NCI-H526 treated with DMSO at 0.1 percent for 48 hours (cell line): ENCODE measurements at places on chromosomes 6 and 20.

- DNase-seq: no peak
Measured at GRCh38 chr6:141451181-141451510, 681.6 kb upstream of the GJE1 start.

DNA sequence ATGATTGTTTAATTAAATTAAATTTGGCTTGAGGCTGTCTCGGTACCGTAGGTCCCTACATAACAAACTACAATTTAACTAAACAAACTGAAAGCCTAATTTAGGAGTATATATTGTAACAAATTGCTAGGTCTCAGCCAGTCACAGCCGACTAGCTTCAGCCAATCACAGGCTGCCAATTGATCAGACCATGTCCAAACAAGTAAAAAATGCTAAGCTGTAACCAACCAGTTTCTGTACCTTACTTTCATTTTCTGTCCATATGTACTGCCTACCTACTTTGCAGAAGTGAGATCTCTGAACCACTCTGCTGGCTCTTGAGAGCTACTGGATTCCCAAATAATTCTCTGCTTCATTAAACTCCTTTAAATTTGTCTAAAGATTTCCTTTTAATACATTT, 648.0 kb upstream of the GJE1 start:
- DNase-seq: no peak

DNA sequence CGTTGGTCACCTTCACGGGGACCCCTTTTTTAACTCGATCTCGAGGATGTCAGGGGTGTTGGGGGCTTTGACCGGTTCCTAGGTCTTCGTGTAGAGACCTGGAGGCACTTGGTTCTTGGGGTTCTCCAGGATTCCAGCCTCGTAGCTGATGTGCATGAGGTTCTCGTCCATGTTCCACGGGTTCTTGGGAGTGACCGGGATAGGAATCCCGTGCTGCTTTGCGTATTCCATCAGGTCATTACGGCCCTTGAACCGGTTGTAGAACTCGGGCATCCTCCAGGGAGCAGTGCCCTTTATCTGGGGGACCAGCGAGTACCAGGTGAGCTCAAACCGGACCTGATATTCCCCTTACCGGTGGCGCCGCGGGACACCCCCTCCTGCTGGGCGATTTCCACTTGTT, 88.0 kb upstream of the RIPOR2 start:
- no peak for DNase-seq

DNA sequence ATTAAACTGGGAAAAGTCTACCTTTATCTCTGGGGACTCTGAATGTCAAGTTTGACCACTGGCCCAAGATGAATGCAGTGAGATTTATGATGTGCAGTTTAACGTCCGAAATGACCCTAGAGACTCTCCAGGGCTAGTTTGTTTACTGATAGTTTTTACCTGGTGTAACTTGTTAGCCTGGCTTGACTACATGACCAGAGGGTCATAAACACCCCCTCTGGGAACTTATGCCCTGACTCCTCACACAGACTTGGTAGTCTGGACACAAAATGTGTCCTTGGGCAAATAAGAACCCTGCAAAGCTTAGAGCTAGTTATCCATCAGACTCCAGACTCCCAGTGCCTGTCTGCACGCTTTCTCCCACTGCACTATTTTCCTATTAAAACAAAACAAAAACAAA, 606.5 kb downstream of the HACE1 start:
- DNase-seq: no peak

DNA sequence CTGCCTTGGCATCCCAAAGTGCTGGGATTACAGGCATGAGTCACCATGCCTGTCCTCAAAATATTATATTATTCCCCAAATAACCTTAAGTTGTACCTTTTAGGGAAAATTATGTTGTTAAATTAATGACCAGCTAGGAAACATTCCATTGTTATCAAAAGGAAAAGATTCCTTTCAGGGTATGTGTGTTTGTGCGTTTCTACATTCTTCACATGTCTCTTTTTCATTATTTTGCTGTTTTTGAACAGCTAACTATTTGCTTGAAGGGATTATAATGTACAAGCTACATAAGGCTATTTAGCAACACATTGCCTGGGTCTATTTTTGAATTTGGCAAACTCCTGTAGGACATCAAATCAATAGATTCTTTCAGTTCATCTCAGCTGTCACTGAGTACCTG, 57.1 kb downstream of the GJA1 start:
- no peak for DNase-seq

DNA sequence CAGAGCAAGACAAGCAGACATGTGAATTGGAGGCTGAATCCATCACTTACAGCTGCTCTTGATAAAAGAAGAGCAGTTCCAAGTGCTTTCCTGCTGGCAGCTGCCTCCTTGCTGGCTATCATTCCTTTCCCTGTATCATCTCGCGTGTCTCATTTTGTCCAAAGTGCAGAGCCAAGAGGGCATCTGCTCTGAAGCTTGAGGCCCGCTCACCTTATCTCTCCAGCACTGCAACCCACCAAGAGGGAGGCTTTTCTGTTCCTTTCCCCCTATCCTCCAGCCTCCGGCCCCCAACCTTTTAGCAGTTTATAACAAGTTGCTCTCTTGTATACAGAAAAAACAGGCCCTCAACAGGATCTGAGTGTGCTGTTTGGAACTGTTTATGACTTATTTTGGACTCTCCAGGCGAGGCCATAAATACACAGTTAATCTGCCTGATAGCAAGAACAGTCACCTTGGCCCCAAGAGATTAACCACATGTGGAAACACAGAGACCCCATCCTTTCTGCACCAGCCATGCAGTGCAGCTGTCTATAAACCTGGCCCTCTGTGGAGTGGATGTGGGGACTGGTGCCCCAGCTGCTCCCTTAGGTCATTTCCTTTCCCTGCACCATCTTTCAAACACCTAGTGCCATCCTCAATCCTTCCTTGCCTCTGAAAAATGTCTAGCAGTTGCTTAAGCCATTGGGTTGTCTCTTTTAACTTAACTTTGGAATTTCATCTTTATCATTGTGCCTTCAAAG, 172.5 kb upstream of the FERMT1 start:
- no peak for DNase-seq

DNA sequence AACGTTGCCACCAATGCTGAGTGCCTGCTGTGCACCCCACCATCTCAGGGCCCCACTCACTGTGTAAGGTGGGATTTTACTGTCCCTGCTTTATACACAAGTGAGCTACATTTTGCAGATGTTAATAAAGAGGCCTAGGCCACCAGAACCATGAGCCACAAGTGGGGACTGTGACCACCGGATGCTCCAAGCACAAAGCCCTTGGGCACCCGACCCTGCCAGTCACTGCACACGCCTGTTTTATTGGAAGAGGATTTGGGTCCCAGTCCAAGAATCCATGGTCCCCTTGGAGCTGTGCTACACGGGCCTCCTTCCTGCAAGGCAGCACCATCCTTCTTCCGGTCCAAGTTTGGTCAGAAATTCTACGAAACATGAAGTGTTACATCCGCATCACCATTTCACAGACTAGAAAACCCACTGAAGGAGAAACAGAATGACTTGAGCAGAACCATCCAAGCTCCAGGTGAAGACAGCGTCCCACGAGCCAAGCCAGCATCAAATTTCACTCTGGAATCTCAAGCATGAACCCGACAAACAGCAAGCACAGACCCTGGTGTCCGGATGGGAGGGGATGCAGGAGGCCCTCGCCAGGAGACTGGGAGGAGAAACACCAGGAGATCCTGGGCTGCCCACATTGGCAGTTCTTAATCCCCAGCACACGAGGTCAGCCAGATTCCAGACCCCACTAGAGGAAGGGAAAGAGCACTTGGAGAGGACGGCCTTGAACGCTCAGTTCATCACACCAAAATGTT, 226.9 kb downstream of the DLL1 start:
- DNase-seq: no peak

GRCh38 chr20:58398254-58398653, 9.2 kb downstream of the VAPB start:
- DNase-seq: no peak

DNA sequence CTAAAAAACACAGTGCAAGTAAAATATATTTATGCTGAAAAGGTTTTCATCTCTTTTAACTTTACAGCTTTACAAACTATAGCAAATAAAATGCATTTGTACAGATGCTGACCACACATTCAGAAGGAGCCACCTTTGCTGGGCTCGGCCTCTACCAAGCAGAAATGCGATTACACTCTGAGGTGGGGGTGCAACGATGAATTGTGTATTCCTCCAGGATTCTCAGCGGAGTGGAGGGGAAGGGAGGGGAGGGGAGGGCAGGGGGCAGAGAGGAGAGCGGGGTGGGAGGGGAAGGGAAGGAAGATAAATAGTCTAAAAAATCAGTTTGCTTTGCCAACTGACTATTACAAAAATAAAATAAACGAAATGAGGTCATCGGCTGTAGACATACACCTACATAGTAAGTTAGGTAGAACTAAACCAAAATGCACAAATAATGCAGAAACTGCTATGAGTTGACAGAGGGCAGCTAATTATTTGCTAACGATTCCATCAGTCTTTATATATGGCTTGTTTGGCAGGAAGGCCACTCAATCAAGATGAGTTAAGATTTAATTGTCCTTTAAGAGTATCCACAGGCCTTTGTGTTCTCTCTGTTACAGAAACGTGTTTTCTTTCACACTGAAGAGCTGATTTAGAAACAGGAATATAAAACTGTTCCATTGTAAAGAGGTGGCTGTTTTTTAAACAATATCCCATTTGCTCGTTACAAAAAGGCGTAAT, 90.1 kb downstream of the TAF4 start:
- no peak for DNase-seq

DNA sequence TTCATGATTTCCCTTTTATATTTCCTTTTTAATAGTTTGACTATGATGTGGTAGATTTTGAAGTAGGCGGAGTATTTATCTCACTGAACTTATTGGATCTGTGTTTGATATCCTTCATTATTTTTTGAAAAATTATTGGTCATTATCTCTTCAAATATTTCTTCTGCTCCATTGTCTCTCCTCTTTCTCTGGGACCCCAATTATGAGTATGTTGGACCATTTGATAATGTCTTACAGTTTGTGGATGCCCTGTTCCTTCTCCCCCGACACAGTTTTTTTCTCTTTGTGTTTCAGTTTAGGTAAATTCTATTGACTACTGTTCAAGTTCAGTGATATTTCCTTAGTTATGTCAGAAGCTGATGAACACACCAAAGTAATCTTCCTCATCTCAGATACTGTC, 49.4 kb upstream of the COL10A1 start:
- no peak for DNase-seq

GRCh38 chr6:32885698-32886286, 31.8 kb downstream of the PSMB9 start:
- DNase-seq: peak; percentile 54

- DNase-seq: no peak
Measured at GRCh38 chr6:109358204-109358603, 24.1 kb downstream of the CD164 start.

DNA sequence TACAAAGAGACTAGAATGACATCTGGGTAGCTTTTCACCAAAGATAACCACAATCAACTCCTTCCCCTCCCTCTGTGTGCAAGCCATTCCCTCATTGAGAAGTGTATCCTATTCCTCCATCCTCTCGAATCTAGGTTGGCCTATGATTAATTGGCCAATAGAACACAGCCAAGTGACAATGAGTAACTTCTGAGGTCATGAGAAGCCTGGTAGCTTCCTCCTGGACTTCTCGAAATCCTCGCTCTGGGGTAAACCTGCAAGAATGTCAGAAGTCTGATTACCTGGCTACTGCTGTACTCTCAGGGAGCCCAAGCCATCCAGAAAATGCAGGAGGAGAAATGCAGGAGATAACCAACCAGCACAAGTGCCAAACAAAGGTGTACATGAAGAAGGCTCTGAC, 13.1 kb downstream of the ARHGAP18 start:
- DNase-seq: no peak

- no peak for DNase-seq
Measured at GRCh38 chr6:64983089-64983488, 723.9 kb downstream of the EYS start.

DNA sequence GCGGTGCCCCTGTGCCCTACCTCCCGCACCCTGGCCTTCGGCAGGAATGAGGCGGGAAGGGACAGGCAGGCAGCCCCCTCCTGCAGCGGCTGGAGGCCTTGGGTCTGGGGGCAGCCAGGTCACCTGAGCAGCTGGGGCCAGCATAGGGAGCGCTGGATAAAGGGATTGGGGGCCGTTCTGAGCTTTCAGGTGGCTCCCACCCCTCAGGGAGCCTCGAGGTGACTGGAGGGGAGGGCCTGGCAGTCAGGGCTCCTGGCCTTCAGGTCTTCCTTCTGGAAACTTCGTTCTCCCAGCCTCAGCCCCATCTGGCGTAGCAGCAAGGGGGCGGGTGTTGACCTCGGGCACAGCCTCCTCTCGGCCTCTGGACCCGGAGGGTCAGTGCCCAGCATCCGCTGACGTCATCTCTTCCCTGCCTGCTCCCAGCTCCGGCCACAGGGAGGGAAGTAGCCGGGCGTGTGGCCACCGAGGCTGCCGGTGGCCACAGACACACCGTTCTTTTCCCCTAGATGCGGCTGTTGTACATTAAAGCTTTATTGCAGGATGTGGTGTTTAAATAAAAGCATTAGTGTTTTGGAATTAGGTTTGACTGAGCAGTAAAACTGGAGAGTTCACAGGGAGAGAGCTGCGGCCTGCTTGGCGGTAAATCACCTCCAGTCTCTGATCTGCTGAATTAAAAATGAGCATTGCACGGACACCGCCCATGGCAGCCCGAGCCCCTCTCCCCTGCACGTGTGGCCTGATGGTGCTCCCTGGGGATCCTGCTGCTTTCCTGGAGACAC, 80.0 kb upstream of the GATA5 start:
- no peak for DNase-seq

- peak; percentile 12 for DNase-seq
Measured at GRCh38 chr6:32785781-32786533, 22.6 kb upstream of the HLA-DQB2 start.

- no peak for DNase-seq
Measured at GRCh38 chr6:163943607-163944385, 529.3 kb downstream of the QKI start.

GRCh38 chr6:3438190-3439167, 18.4 kb downstream of the SLC22A23 start:
- peak; percentile 77 for DNase-seq

GRCh38 chr6:139625081-139625939, 250.9 kb upstream of the CITED2 start:
- no peak for DNase-seq

DNA sequence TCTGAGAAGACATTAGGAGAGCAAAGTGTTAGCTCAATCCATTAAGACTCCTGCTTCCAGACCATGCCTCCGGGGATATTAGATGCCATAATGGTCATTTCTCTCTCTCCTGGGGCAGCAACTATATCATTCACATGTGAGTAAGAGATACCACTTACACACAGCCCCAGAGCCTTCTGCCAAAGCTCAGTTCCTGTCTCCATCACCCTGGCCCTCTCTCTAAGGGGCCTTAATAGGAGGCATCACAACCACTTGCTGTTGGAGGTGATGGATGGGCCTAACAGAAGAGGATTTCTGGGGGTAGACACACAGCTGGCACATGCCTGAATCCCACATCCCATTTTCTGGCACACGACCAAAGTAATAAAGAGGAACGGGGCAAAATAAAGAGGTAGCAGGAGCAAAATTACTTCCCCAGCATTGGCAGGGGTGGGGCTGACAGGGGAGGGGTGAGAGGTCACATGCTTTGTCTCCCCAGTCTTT, 34.0 kb upstream of the VSTM2L start:
- no peak for DNase-seq

- no peak for DNase-seq
Measured at GRCh38 chr6:6695625-6696276, 107.2 kb downstream of the LY86 start.
